HTR-8/SVneo (cell line): ENCODE measurements at places on chromosomes 13 and 19.
A peak's percentile ranks its signal among the peaks of the same experiment; 100 is the strongest.

- no peak for DNase-seq
These were observed 19.1 kb upstream of the KLF12 start for GRCh38 chr13:74153316-74153715.

DNA sequence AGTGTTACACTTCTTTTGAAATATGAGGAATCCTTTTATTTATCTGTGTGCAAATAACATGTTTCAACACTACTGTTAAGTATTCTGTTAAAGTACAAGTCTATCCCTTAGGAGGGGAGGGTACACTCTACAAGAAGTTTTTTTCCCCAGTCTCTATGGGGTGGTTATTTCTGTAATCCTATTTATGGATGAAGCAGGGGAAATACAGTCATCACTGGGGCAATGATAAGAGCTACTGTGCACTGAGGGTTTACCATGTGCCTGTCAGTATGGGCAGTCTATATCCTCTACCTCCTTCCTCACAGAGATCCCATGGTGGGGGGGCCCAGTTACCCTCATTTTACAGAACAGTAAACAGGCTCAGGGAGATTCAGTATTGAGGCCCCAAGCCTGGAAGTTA is 16.6 kb upstream of the TRIM13 start:
- no peak for DNase-seq

- no peak for DNase-seq
These were observed 70.7 kb downstream of the SPACA7 start for GRCh38 chr13:112446867-112447266.

GRCh38 chr13:55573565-55573964 is 1567.2 kb upstream of the PRR20A start:
- no peak for DNase-seq

DNA sequence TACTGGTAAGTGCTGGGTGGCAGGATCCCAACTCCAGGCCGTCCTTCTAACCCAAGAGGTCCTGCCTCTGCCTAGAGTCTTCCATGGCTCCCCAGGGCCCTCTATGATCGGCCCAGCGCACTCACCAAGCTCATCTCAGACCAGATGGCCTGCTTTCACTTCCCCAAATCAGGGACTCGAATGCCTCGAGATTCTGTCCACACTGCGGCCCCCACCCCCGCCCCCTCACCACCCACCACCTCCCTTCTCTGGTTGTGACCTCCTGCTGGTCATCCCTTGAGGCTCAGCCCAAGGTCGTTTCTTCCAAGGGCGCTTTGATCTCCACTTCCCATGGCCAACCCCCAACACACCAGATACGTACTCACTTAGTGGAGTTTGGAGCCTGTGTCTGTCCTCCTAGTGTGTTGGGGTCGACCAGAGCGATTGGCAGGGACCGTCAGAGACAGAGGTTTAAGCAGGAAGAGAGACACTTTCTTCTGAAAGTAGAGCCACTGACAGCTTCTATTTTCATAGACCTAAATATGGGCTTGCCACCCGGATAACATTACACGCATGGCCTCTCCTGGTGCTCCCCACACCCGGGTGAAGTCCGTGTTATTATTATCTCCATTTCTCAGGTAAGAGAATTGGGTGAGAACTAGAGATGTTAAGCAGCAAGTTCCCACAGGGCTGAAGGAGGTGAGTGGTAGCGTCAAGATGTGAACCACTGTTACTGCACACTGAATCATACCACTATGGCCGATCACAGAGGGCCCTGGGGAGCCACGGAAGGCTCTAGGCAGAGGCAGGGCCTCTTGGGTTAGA is at the start of gene FCER2:
Gene FCER2, minus strand, starts transcription at position 478 of the 804 bp plus-strand sequence. CDS start 2,371 bp downstream, outside the sequence.
- no peak for DNase-seq

DNA sequence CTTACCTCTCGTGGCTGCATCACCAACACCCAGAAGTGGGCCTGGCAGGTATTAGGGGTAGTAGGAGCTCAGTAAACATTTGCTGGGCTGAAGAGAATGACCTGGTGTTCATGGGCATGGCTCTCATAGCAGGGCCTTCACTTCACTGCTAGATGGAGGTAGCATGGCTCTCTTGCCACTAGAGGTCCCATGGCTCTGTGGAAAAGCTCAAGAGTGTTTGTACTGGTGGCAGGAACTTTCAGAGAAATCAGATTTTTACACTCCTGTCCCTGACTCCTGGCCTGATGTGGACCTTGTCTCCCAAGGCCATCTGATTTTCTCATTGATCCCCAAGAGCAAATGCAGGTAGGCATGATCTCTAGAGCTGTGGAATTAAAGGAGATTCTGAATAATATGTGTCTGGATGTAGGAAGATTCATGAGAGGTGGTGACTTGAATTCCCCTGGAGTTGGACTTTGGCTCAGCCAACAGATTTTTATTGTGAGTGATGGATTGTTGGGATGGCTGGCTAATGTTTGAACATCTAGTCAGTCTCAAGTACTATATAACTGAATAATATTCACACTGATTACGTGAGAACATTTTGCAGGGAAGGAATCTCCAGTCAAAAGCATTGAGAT is 5.7 kb downstream of the ZNF574 start:
- DNase-seq = peak; percentile 50

- DNase-seq = no peak
These were observed 695 bp upstream of the PRR36 start for GRCh38 chr19:7874897-7875273.

DNA sequence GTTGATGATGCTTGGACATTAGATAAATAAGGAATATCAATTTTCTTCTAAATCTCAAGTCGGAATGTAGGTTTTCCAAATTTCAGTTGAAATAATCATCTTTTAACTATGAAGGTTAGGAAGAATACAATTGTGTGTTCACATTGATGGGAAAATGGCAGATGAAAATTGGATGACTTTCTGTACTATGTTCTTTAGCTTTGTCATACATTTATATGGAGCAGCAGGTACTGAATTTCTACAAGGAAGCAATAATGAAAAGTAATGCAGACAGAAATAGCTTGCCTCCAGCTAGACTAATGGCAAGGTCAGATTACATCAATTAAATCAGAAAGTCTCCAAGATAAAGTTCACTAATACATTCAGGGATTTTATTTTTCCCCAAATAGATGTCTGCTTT is 1423.7 kb upstream of the PCDH20 start:
- no peak for DNase-seq

DNA sequence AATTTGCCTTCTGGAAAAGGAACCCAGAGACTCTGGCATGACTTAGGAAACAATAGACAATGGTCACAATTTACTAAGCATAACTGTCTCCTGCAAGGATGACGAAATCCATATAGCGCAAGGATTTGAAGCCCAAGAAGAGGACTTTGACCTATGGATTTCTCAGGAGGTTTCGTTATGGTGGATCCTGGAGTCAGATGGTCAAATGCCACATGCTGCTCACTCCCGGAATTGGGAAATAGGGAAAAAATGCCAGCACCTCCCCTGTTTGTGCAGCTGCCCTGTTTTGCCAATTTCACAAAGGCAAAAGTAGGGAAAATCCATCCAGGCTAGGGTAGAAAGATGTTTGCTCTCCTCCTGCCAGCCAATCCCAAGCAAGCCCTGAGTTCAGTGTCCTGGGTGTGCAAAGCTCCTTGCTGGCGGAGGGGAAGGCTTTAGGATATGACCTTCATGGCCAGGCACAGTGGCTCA is 23.4 kb downstream of the RDH8 start:
- no peak for DNase-seq

GRCh38 chr13:79831556-79831955 is 350.6 kb downstream of the NDFIP2 start:
- no peak for DNase-seq

GRCh38 chr13:93674337-93674755 is 447.7 kb downstream of the GPC6 start:
- DNase-seq = no peak
